ENCODE measurements at places on chromosomes 6 and 20.

DNA sequence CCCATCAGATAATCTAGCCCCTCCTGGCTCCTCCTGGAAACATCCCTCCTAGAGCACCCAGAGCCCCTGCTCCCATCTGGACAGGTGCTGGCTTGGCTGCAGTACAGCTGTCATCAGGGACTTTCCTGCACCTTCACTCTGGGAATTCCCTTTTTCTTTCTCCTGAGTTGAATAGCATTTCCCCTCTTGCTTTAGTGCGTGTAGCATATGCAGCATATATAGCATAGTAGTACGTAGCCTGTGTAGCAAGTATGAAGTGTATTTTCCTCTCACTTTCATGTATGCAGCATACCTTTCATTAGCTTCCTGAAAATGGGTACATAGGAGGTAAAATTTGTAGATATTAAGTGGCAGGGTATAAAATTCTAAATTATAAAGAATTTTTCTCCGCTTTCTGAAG is 352.9 kb downstream of the ESR1 start:
- DNase-seq, result no peak

DNA sequence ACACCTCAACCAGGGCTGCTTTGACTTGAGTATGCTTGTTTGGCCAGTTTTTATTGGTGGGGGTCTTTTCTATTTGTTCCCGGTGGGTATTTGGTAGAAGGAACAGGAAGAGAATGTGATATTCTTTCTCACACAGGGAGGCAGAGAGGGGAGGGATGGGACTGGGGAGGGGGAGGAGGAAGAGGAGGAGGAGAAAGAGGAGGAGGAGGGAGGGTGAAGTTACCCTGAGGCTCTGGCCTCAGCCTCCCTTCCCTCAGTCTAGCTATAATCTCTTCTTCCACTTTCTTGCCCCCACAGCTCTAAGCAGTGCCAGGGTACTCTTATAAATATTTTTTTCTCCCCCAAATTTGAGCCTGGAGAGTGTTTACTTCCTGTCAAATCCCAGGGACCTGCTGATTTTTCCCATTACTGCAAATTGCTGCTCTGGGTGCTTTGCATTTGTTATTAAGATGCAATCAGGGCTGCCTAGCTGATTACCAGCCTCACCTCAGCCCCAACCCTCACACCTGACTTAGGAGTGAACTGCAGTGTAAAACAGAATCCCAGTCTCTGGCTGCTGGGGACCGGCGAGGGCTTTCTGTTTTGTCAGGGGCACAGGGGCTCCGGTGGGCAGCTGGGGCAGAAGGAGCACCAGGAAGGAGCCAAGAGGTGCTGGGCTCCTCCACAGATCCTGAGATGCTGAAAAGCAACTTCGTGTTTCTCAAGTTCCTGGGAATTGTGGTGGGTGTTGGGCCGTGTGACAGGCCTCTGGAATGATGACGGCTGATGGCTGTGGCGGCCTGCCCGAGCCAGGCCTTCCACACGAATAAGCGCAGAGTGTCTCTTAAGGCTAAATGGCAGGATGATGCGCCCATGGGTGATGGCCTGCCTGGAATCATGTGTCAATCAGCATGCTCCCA is 141.4 kb downstream of the CD83 start:
- DNase-seq, result no peak

- DNase-seq, result no peak
Observed at GRCh38 chr6:139605350-139605749, 230.9 kb upstream of the CITED2 start.

DNA sequence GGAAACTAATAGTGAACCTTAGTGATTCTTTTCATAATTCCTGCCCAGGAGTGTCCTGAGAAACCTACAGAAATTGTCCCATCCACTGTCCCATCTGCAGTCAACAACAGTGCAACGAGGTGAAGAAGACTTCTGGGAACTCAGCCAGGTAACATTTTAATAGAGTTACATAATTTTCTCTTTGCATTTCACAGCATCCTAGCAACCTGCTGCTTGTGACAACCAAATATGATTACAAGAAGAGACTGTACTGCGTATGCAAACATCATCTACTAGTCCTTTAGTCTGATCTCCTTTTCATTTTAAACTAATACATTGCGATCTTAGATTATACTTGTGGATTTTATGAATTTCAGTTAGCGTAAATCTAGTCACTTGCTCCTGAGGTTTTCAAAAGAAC is 951.6 kb downstream of the TFAP2A start:
- DNase-seq, result no peak

DNA sequence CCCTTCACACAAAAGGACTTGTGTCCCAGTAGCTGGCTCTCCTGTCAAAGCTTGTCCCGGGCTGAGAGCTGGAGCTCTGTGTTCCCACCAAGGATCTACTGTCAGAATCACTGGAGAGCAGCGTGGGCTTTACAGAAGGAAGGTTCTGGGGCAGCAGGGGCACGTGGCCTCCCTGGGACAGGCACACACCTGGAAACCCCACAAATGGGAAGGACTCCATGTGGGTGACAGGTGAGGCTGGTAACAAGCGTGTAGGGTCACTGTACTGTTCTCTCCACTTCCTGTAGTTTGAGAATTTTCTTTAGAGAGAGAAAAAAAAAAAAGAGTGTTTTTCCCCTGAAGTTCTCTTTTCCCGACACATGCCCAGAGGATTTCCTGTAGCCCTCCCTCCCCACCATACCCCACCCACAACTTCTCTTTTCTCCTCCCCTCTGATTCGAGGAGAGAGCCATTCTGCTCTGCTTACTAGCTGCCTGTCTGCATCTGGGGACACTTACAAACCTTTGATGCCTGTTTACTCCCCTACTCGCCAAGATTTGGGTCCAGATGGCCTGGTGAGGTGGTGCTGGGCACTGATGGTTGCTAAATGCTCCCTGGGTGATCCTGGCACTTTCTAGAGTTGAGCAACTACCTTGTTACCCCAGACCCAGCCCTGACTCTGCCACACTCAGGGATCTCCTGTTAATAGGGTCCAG is 84.1 kb upstream of the SIRPA start:
- no peak for DNase-seq

DNA sequence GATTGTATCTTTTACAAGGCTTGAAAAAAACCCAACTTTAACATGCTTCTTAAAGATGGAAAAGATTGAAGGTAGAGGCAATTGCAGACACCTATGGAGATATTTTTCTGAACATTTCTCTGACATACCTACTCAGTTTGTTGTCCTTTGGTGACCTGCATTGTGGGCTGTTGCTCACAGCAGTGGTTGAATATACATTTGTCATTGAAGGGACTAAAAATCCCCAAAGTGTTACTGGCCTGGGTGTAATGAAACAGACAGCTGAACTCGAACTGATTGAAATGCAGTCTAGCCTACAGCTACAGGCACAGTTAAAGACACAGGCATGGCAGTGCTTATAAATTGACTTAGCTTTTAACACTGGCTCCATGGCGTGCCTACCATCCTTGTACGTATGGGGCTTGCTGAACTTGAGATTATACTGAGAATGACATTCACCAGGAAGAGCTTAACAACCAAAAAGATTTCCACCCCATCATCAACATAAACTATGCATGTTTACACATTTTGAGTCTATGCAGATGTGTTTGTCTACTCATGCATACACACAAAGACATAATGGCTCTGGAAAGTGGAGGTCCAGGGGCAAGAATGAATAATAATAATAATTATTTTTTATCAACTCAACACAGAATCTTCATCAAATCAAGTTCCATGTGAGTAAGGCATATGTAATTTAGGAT is 83.2 kb upstream of the NOX3 start:
- no peak for DNase-seq

DNA sequence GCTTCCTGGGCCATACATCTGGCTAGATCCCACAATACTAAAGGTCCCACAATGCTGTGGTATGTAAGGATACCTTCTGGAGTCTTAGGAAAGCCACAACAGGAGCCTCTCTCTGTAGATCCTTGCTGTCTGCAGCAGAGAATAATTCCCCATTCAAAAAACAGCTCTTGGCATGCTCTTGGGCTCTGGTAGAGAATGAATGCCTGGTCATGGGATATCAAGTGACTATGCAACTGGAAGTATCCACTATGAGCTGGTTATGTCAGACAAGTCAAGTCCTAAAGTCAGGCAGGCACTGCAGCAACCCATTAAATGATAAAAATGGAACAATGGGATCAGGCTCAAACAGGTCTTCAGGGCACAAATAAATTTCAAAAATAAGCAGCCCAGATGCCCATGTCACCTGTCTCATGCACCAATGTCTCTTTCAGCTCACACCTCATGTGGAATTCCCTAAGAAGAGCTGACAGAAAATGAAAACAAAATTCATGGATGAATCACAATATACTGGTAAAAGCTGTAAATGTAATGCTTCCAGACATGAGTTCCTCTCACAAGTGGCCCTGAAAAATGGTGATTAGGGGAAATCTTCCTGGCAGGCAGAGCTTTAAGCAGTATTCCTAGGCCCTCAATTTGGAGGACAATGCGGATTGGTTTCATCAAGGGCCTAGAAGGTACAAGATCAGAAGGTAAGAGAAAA is 4.3 kb downstream of the AK9 start:
- no peak for DNase-seq

DNA sequence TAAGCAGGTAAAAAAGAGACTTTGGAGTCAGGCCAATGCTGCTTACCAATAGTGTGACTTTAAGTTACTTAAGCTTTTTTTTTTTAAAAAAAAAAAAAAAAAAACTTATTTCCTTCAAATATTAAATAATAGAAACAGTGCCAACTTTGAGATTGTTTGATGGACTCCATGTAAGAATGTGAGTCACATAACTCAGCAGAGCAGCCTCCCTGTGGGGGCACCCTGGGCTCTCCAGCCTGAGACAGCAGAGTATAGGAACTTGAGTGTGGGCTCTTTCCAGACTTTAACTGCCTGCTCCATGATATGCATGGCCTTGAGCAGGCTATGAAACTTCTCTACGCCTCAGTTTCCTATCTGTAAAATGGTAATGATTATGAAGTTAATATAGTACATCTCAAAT is 113.3 kb upstream of the SAMD5 start:
- DNase-seq, result no peak

GRCh38 chr6:56093776-56094175 is 153.6 kb downstream of the COL21A1 start:
- DNase-seq, result no peak

- DNase-seq, result no peak
Observed at GRCh38 chr6:89297695-89298351, 17.3 kb downstream of the GABRR2 start.

GRCh38 chr6:151498327-151498726 is 4.5 kb downstream of the CCDC170 start:
- DNase-seq, result no peak

GRCh38 chr6:34993213-34993612 is 104.2 kb downstream of the ANKS1A start:
- no peak for DNase-seq

- no peak for DNase-seq
Observed at GRCh38 chr6:33863723-33864440, 60.1 kb upstream of the MLN start.

Data from testis (tissue), 5 donors.